NK-92 treated with Interleukin-12 subunit alpha and Interleukin-12 subunit beta, amount 100 ng/mL, for 24 hours (cell line): ENCODE measurements at places on chromosomes 12 and 14.

- no peak for DNase-seq
These were observed 3.7 kb downstream of the CLEC14A start for GRCh38 chr14:38252066-38252710.

DNA sequence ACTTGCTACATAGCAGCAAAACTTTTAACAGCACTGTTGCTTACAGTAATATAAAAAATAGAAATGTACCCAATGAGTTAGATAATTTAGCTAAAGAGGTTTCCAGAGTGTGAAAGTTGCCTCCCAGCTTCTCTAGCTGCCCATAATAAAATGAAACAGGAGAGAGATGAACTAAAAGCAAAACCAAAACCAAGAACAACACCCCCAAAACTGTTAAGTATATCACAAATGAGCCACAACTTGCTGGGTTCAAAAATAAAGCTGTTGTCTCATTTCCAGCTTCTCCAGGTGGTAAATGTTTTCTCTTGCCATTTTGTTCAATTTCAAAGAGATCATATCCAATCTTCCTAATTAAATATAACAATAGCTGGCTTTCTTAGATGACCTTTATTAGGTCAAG is 614.0 kb downstream of the ETNK1 start:
- DNase-seq: no peak

GRCh38 chr12:47017041-47017713 is 62.2 kb upstream of the PCED1B start:
- no peak for DNase-seq

GRCh38 chr12:40010899-40011774 is 94.7 kb downstream of the SLC2A13 start:
- peak; percentile 6 for DNase-seq

DNA sequence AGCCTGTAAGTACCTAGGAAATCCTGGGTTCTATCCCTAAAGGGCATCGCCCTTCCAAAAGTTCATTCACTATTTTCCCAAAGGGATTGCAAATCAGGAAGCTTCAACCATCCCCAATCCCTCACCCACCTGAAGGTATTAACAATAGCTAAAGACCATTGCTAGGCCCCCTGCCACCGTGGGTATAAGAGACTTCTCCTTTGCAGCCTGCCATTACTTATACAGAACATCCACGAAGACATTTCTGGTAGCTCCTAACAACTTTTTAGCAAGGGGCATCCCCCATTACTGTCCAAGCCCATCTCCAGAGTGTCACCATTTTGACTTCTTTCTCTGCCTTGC is 384 bp upstream of the SMUG1 start:
- no peak for DNase-seq

DNA sequence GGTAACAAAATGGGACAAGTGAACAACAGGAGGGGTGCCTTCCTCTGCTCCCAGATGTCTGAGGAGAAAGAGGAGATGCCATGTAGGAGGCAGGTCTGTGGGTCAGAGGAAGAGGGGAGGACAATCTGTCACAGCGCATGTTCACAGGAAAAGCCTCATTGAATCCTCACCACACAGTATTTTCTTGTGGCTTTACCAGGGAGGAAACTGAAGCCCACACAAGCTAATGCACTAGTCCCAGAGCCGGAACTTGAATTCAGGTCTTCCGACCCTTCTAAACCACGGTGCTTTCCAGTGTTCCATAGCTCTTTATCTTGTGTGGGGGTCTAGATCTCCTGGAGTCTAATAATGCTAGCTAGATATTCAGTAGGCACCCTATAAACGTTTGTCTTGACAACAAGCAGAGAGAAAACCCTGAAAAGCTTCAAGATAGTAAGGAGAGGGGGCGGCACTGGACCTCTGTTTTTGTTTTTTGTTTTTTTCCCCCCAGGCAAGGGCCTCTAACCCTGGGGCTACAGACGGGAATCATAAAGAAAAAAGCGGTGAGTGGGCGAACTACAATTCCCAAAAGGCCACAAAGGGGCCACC is 371 bp upstream of the SHMT2 start:
- no peak for DNase-seq

GRCh38 chr14:102969060-102969791 is 46.8 kb downstream of the AMN start:
- no peak for DNase-seq

DNA sequence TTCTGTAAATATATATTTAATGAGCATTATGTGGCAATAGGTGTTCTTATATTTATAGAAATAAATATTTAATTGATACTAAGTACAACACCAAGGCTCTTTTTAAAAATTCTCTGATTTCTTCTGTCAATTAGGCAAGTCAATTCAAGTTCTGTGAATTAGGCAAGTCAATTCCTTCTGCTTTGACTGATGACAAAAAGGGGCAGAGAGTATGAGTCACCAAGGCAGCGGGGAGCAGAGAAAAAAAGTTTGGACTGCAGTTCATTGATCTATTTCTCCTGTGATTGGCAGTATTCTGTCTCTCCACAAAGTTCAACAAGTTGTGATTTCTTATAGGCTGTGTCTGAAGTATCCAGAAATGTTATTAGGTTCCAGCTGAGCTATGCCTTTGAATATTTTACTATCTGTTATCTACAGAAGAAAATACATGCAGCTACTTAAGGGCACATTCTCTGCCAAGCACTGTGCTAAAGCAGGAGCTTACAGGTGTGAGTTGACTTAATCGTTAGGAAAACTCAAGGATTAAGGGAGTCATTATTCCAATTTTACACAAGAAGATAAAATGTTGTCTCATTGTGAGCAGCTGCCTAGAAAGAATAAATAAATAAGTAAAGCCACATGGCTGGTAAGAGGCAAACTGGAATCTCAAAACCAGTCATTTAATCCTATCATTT is 206.4 kb upstream of the ALG10B start:
- no peak for DNase-seq

- no peak for DNase-seq
These were observed 409.7 kb downstream of the NOVA1 start for GRCh38 chr14:26187996-26188620.

GRCh38 chr14:61386173-61386772 is 64.9 kb downstream of the PRKCH start:
- DNase-seq: no peak

- DNase-seq: peak; percentile 47
These were observed 11.0 kb downstream of the ZNF219 start for GRCh38 chr14:21087294-21088091.

- no peak for DNase-seq
These were observed 226.0 kb upstream of the PWP1 start for GRCh38 chr12:107459641-107460040.

DNA sequence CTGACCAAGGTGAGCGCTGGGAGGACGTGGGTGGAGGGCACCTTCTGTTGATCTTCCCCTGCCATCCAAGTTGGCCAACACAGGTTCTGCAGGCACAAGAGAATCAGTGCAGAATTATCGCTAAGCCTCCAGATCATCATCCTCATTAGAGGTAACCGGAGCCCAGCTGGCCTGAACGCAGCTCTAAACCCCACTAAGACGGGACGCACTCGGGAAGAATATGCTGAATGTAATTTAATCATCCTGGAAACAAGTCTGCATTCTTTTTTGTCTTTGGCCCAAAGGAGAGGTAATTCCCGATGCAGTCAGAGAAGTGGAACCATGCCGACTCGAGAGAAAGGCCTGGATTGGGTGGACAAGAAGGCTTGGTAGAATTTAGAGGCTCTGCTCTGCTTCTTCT is 111.0 kb upstream of the GSC start:
- DNase-seq: no peak

DNA sequence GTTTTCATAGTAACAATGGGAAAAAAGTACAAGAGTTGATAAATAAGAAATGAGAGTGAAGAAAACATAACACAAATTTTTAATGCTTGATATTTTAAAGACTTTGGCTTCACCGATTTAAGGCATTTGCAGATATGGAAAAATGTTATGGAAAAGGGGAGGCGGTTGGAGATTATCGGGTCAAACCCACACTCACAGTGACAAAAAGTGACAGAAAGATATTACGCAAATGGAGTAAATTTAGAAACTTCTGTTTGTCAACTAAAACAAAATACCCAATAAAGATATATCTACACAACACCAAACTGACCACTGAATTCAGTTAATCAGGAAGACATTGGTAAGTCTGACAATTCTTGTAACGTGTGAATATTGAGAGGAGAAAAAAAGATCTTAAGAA is 2.5 kb downstream of the PPP1R12A start:
- no peak for DNase-seq

DNA sequence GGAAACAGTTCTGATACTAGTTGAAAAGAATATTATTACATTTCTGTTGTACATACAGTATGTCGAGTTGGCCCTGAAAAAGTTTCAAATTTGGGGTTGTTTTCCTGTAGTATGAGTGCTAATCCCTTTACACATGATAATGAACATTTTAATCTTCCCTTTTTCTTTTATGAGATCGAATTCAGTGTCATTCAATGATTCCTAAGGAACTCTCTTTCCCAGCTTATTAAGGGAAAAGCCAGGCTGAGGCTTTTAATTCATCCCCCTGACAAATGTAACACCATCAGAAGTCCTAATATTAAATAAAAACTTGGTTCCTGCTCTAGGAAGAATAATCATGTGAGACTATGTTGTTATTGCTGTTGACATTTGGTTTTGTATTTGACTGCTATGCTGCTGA is 42.9 kb upstream of the USP44 start:
- no peak for DNase-seq

DNA sequence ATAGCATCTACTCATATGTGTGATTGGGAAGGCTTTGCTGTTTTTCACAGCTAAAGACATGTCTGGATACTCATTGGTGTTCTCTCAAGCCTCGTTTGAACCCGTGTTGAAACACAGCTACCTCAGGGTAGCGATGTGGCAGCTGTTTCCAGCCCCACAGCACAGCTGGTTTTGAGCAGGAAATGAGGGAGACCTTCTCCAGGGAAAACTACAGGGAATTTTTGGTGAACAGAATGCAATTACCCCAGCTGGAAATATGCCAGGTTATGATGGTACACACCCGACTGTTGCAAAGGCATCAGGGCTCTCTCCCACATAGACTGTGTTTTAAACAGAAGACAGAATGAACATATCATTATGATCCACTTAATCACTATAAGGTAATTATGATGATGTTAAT is 828.9 kb downstream of the VRK1 start:
- no peak for DNase-seq

GRCh38 chr12:75881920-75882319 is 149.7 kb downstream of the PHLDA1 start:
- DNase-seq: no peak

DNA sequence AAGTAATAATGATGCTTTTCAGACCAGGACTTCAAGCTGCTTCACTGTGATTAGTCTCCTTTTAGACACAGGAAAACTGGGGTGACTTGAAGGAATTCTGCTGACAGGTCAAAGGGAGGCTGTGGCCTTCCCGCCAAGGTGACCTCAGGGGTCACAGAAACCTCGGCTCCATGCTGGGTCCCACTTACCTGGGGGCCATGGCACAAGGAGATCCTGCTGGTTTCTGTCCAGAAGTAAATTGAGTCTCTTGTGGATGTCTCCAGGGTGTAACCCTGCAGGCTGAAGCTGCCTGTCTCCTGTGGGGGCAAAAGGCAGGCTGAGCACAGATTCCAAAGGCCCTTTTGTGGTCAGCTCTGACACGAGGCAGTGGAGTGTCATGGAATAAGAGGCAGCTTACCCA is 138.7 kb upstream of the MED13L start:
- DNase-seq: no peak

DNA sequence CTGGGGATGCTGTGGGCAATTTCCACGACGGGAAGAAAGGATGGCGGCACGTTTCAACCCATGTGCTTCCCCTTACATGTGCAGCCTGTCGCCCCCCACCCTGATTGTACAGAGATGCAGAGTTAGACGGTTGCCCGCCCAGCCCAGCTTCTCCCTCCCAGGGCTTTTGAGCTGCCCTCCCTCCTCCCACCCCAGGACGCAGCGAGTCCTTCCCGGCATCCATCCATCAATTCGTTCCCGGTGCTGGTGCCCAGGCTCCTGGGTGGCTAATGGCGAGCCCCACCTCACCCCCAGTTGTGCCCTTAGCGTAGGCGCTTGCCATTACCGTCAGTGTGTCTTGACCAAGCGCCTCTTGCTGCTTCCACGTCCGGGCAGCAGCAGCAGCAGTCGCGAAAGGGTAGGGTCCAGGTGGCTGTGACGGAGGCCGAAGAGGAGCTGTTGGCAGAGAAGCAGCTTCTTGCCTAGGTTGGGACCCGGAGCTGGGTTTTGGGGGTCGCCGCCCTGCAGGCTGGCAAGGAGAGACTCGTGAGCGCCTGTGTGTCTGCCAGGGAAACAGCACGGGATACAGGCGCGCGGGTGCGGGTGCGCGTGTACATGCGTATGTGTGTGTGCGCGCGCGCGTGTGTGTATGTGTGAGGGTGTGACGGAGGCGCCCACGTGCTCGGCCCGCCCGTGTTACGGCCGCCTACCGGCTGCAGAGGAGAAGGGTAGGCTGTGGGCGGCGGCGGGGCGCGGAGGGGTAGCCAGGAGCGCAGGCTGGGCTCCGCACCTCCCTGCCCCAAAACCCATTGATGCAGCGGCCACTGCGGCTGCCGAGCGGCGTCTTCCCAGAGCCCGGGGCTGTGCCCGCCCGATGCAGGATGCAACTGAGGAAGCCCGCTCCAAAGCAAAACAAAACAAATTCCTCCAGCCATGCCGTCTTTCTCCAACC is at the start of gene SLC6A15:
Gene SLC6A15, minus strand, starts transcription at position 602 of the 931 bp plus-strand sequence. CDS start 20,679 bp downstream, outside the sequence.
- no peak for DNase-seq

DNA sequence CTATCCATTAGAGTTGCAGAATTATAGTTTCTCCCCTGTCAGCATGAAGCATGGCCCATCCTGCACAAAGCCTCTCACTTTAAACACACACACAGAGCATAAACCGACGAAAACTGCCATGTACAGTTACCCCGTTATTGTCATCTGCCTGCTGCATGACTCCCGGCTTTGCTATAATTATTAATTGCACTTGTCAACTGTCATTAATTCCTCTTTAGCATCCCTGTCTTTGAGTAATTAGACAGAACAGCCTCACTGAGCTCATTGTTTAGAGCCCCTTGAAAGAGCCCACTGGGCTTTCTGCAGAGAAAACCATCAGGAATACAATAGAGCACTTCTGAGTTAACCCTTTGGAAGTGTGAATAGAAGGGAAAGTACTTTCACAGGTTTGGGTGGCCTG is 307.2 kb upstream of the SOX5 start:
- DNase-seq: no peak

- no peak for DNase-seq
These were observed 297.4 kb upstream of the RTL1 start for GRCh38 chr14:101200650-101201516.

DNA sequence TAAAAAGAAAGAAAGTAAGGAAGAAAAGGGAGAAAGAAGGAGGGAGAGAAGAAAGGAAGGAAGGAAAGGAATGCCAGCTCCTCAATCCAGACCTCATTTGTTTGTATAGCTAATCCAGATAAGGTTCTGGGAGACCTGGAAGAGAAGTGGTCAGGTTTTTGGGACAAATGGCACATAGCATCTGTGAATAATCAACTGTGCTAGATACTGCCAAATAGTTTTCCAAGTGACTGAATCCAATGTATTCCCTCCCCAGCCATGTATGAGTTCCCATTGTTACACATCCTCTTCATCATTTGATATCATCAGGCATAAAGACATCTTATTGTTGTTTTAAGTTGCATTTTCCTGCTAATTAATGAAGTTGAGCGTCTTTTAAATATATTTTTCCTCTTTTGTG is 18.6 kb upstream of the PTGR2 start:
- no peak for DNase-seq

DNA sequence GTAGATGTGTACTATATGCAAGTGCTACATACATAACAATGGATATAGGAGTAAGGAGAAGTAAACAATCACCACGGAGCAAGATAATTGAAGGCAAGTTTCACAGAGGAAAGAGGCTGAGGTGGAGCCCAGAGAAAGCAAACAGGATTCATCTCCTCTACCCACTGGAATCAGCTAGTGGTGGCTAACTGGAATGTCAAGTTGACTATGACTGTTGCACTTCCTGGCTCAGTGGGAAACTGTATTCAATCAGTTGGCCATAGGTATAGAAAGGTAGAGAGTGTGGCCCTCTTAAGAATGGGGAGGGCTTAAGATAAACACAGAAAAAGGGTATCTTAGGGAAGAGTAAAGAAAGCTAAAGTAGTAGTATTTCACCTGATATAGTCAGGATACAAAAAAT is 62.4 kb downstream of the MAP4K5 start:
- no peak for DNase-seq
